ENCODE measurements at places on chromosomes 3 and 15.

- no peak for DNase-seq
Measured at GRCh38 chr3:4656059-4656458, 162.9 kb downstream of the ITPR1 start.

DNA sequence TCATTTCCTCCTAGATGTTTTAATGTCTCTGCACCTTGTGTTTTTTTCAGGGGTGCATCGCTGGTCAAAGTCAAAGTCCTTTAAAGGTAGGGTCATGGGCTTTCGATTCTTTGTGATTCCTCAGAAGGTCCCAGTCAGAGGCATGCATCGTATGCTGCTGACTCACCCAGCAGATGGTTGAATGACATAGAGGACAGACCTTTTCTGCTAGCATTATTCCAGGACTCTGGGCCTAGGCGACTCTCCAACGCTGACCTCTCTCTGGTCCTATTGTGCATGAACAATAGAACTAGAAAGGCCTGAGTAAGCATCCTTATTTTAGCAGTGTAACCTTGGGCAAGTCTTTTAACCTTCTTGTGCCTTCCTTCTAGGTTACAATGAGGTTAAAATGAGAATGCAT is 75.9 kb downstream of the DGKG start:
- DNase-seq = no peak

GRCh38 chr3:13016083-13016720 is 57.0 kb downstream of the IQSEC1 start:
- DNase-seq = peak; percentile 62

- DNase-seq = no peak
Measured at GRCh38 chr3:188350961-188351360, 197.0 kb downstream of the LPP start.

DNA sequence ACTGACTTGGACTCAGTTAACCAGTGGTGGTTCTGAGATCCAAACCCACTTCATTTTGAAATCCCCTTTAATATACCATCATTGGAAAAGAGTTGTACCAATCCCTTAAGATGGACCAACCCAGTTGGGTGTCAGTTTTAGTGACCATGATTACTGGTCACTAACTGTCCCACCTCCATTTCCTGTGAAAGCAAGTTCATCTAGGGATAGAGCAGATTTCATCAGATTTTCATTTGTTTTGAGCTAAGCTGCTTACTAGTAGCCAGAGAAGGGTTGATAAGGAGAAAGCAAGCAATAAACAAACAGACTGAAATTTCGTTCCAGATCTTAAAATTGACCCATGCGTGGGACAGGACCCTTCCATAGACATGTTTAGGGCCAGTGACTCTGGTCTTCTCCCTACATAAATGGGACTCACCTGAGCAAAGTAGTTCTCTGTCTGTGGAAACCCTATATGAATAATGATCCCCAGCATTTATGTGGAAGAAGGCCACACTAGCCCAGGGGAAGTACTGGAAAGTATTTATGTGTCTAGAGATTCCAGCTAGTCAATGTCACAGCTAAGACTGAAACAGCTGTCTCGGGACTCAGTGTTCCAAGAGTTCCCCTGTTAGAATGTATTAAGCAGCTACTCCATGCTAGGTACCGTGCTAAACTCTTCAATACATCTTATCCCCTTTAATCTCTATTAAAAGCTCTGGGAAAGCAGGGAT is 196.0 kb upstream of the BCL6 start:
- DNase-seq = no peak

GRCh38 chr3:30440880-30441279 is 165.5 kb upstream of the TGFBR2 start:
- no peak for DNase-seq

GRCh38 chr15:81155375-81156218 is 21.5 kb downstream of the CFAP161 start:
- DNase-seq = peak; percentile 31

- no peak for DNase-seq
Measured at GRCh38 chr15:38216763-38217162, 35.9 kb upstream of the SPRED1 start.

DNA sequence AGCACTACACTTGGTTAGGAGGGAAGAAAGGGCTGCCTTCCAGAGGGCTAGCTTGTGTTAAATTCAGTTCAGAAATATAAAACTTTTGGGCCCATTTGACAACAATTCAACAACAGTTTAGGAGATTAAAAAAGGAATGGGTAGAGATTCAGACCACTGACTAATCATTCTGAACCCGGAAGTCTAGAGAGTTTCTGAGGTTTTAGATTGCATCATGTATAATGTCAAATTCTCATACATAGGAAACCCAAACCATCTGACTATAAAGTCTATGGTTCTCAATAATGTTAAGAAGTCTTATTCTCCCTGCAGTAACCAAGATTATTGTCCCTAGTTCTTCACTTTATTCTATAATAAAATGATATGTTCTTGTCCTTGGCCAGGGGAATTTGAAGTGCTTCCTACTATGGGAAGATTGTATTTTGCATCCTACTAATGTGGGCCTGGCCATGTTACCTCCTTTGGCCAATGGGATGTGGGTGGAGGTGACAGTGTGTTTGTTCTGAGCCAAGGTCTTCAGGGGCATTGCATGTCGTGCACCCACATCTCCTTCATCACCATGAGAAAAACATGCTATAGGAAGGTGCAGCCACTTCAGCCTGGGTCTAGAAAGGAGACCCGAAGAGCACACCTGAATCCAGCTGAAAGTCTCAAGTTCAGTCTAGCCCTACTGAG is 66.4 kb upstream of the CCNL1 start:
- DNase-seq = peak; percentile 26

DNA sequence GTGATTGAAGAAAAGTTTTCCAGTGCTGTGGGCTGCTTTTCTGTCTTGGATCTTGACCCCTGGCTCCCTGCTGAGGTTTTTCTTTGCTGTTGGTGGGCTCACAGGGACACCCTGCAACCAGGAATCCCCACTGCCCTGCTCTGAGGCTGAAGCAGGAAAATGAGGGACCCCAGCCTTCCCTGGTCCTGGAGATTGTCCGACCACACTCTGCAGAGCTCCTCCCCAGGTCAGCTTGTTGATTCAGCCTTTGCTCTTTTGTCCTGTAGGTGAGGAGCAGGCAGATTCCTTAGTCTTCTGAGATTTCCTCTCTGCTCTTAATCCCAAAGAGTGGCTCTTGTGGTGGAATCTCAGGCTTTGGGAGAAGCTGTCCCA is 194.5 kb downstream of the RPLP1 start:
- DNase-seq = no peak

DNA sequence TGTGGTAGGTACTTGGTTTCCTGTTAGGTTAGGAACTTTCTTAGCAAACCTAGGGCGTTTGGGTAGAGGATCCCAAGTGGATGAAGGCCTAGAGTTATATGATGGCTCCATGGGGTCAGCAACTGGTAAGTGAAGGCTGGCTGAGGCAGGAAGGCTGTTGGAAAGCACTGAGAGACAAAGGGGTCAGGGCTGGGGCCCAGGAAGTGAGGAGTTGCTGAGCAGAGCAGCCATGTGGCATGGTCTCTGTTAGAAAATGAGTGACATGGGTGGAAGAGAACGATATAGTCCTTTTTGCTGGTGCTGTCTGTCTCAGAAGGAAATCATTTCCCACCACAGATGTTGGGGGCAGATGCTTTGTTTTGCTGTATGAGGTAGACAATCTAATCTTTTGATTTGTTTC is 34.5 kb upstream of the MGLL start:
- DNase-seq = no peak

DNA sequence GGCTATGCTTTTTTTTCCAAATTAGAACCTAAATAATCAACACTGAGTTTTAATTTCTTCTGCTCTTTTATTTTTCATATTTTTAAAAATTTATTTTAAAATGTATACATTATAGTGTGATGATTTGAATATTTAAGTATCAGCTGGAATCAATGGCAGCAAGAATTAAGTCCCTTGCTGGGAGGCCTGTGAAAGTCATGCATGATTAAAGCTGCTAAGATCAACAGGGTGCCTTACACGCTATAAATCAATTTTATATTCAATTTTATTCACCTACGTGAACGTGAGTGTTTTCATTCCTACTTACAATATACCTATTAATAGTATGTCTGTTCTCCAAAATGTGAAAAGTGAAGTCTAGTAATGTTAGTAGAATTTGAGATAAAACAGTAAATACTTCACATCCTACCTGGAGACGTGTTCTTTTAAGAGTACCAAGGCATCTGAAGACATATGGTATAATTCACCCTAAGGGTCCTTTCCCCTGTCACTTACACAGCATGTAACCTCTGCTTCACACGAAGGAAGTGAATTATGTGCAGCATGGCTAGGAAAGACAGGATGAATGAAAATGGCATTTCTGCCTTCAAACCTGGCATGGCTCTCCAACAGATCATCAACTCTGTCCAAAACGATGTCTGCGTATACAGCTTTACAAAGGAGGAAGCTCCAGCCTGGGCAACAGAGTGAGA is 640.4 kb upstream of the ROBO1 start:
- no peak for DNase-seq

DNA sequence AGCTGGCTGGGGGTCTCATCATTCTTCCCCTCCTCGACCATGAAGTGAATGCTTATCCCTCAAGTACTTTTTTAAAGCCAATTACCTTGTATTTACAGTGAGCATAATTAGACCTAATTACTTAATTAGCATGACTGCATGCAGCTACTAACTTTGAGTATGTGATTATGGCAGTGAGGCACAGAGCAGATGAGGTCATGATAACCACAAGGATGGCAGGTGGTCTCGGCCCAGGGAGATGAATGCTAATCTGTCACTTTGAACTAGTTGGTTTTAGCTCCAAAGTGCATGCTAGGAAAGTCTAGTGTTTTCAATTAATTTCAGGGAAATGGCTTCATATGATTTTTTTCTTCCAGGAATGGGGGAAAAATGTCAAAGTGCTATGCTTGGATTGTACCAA is 233.8 kb downstream of the NTRK3 start:
- DNase-seq = no peak

GRCh38 chr3:123090728-123091531 is 24.1 kb downstream of the PDIA5 start:
- DNase-seq = no peak

GRCh38 chr3:156539051-156539450 is 15.9 kb downstream of the SSR3 start:
- no peak for DNase-seq

- no peak for DNase-seq
Measured at GRCh38 chr3:39809181-39809994, at the start of gene MYRIP. Gene MYRIP (plus strand): TSS chr3:39809609. CDS start chr3:39900817, 91,208 bp downstream.

DNA sequence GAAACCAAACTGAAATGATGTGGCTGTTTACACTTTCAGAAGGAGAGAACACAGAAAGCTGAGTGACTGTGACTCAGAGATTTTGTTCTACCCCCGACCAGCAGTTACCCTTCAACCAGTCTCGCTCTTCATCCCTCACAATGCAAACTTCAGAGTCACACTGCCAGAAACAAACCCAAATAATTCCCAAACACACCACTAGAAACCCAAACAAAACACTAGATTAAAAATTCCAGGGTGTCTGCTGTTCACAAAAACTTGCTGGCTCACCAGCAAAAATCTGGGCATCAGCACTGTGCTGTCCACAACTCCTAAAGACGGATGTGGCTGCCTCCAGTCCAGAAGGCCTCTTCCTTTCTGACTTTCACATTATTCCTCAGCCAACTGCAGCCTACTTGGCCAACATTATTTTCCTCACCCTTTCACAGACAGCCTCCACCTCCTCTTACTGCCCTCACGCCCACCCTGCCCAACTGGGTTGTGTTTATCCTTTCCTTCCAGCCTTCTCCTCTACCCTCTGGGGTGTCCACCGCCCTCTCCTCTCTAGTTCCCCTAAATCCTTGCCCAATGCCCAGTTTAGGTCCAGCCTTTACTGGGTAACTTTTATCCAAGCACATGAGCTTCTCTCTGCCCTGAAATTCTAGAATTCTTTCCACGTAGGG is 71.4 kb downstream of the MECOM start:
- DNase-seq = no peak

- peak; percentile 15 for DNase-seq
Measured at GRCh38 chr3:2765002-2765579, 345.1 kb downstream of the IL5RA start.

- DNase-seq = no peak
Measured at GRCh38 chr3:120442975-120443517, 7.7 kb downstream of the FSTL1 start.

GRCh38 chr3:149564079-149564478 is 89.6 kb downstream of the TM4SF4 start:
- no peak for DNase-seq

- no peak for DNase-seq
Measured at GRCh38 chr15:57156210-57156884, 220.0 kb upstream of the CGNL1 start.

- DNase-seq = no peak
Measured at GRCh38 chr15:92343924-92344643, 49.6 kb upstream of the ST8SIA2 start.

GRCh38 chr15:41169781-41170180 is 53.7 kb upstream of the INO80 start:
- no peak for DNase-seq

- no peak for DNase-seq
Measured at GRCh38 chr15:90535254-90535653, 5.5 kb downstream of the CRTC3 start.

- DNase-seq = no peak
Measured at GRCh38 chr3:5181469-5182141, 5.9 kb upstream of the EDEM1 start.

DNA sequence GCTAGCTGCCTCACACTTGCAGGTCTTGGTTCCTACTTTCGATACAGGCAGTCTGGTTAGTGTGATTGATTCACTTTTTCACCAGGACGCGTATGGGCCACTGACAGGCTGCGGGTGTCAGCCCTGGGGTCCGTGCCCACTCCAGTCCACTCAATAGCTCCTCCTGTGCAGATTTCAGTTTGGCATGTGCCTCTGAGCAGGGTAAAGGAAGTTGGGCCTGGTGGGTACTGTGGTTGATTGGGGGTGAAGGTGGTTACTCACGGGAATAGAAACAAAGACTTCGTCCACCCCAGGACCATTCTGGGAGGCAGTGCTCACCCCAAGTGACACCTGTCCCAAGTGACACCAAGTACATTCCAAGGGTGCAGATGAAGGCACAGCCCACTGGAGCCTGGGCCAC is 62.3 kb downstream of the EPHB1 start:
- DNase-seq = no peak

DNA sequence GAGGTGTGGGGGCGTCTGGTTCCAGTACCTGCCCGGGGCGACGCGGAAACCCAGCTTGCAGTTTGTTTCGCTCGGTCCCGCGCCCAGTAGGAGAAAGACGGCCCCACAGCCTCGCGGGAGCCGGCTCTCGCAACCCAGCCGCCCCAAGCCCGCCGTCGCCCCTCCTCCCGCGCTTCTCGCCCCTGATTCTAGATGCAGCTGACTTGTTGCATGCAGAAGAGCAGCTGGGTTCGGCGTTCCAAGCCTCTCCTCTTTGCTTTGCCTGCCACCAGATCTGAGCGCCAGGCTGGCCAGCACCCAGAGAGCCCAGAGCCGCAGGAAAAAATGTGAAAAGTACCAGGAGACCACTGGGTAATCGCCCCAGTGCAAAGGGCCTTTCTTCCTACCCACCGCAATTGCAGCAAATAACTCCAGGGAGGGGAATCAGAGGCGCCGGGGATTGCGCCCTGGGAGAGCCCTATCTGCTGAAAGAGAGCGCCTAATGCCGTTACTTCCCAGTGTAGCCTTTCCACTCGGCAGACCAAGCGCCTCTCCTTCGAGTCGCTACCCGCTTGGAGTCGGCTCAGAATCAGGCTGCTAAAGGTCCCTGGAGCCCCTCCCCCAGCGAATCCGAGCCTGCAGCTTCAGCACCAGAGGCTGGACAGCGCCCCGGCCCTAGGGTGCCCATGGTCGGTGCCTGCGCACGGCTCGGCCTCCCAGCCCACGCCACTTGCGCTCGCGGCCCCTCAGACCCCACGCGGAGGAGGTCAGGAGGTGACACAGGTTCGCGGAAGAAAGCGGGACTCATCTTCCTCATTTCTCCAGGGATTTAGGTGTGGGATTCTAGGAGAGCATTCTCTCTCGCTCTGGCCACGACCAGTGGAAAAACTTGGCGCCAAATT is 15.7 kb upstream of the AEN start:
- DNase-seq = no peak

- DNase-seq = no peak
Measured at GRCh38 chr3:137205394-137206045, 247.7 kb downstream of the IL20RB start.
